Stimulated activated CD8-positive, alpha-beta memory T cell treated with anti-CD3 and anti-CD28 coated beads, Interleukin-15, amount 100 ng/mL, for 4 hours (primary cell): ENCODE measurements at places on chromosomes 4 and X.

- no peak for DNase-seq
Observed at GRCh38 chr4:76562836-76563453, 127.9 kb downstream of the SHROOM3 start.

- DNase-seq = no peak
Observed at GRCh38 chrX:148417934-148418333, 82.5 kb upstream of the AFF2 start.

DNA sequence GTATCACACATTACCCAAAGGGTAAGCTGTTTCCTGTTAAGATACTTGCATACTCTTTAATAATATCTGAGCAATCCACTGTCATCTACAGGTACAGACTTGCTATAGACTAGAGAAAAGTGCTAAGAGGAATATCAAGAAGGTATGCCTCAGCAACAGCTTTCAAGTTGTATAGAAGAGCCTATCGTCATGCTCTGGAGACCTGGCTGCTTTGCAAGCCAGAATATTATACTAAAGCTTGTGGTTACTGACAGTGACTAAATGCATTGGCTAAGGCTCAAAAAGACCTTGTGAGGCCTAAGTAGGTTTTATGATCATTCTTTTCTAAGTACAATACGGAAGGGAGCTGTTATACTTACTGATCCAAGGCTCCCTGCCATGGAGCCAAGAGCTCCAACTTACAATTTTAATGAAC, 11.3 kb downstream of the LAMP2 start:
- no peak for DNase-seq

- DNase-seq = no peak
Observed at GRCh38 chrX:115562480-115562847, 1.5 kb downstream of the PLS3 start.
